ENCODE measurements at places on chromosomes 2 and 18. TPM values are rescaled to one million over a fixed set of nuclear protein-coding genes. Genes with fewer than 3 reads are reported as not detected.

- H3K27me3 ChIP-seq: no peaks in the 10 kb centered on the region
- H3K4me3 ChIP-seq: no peak overlapping the region
- no peaks in the 10 kb centered on the region for H3K36me3 ChIP-seq
- no peaks in the 10 kb centered on the region for H3K4me1 ChIP-seq
These were observed 79.0 kb downstream of the SLC66A3 start for GRCh38 chr2:11234309-11234708.

GALR1 gene
- total RNA-seq: not detected

DNA sequence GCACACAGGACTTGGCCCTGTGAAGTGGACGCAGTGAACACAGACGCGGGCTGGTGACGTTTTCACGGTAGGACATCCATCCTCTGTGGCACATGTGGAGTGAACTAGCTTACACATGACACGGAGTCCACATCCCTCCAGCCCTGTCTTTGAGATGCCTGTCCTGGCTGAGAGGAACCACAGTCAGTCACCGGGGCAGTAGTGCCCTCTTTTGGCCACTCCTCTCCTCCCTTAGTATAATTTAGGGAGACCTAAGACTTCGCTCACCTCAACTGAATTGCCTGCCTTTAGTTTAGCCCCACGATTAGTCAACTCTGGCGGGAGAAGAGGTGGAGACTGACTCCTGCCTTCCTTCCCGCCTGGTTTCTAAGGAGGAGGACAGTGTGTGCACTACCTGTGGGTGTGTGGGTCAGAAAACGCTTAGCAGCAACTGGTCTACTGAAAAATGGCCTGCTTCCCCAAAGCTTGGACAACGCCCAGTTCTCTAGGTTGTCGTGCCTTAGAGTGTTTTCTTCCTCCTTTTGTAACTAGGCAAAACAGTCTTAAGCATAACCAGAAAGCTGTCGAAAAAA lies 70.6 kb downstream of the MBP start:
- H3K4me3 ChIP-seq: no peak overlapping the region
- DNase-seq: peak; percentile 27
- no peaks in the 10 kb centered on the region for H3K27me3 ChIP-seq
- peaks cover 29% of the 10 kb centered on the region for H3K4me1 ChIP-seq
- no peaks in the 10 kb centered on the region for H3K36me3 ChIP-seq

GRCh38 chr2:238166391-238167343 lies 7.9 kb downstream of the ERFE start:
- H3K27ac ChIP-seq: no peak overlapping the region
- peaks cover 6% of the 10 kb centered on the region for H3K27me3 ChIP-seq
- H3K4me1 ChIP-seq: peaks cover 36% of the 10 kb centered on the region
- H3K36me3 ChIP-seq: peaks cover 8% of the 10 kb centered on the region

DNA sequence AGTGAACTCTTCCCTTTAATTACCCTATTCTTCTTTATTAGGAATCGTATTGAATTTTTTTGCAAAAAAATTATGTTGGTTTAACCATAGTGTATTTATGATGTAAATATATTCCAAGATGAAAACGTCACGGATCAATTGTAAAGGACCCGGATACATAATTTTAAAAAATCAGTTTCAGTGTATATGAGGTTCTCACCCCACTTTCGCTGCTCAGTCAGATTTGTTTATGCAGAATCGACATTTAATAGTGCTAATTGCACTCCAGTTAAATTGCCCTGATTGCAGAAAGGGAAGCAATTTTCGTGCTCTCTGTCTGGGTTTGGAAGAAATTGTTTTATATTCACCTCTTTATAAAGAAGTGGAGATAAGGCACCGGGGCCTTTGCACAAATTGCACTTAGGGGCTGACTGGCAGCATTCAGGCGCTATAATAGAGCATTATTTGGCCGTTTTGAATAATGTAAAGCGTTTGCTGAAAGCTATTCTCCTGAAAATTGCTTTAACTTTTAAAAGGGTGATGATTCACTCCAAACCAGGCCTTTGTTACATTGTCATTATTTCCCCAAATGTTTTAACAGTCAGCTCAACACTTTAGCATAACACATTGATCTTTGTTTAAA lies 3.0 kb upstream of the SP9 start:
- H3K27ac ChIP-seq: no peak overlapping the region
- DNase-seq: peak; percentile 50
- peaks cover 98% of the 10 kb centered on the region for H3K27me3 ChIP-seq
- H3K4me1 ChIP-seq: peaks cover 8% of the 10 kb centered on the region
- no peak overlapping the region for H3K4me3 ChIP-seq
- no peaks in the 10 kb centered on the region for H3K36me3 ChIP-seq

Data from osteoblast (primary cell).